ENCODE measurements at places on chromosomes 4 and X.

GRCh38 chrX:9464435-9465371 lies at the start of gene TBL1X:
Gene TBL1X (plus strand): TSS chrX:9465058. CDS start chrX:9653587, 188,529 bp downstream.
- DNase-seq, result peak; percentile 63

DNA sequence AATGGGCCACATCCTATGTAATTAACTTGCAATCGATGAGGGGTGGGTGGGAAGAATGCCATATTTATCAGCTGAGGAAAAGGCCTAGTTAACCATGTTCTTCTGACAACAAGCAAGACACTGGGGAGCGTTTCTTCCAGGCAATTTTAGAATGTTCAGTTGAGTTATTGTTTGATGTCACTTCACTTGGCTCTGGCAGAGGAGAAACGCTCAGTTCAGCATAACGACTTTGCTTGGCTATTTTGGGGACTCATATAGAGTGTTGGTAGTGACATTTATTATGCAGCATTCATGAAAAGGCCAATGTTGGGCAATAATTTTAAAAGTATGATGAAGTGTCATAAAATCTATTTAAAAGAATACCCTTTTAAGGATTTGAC lies 648 bp downstream of the SYNPO2 start:
- peak; percentile 10 for DNase-seq

GRCh38 chr4:123393721-123394120 lies 2.9 kb upstream of the SPRY1 start:
- DNase-seq, result no peak

GRCh38 chr4:185265942-185266341 lies 56.5 kb downstream of the SNX25 start:
- DNase-seq, result peak; percentile 36

DNA sequence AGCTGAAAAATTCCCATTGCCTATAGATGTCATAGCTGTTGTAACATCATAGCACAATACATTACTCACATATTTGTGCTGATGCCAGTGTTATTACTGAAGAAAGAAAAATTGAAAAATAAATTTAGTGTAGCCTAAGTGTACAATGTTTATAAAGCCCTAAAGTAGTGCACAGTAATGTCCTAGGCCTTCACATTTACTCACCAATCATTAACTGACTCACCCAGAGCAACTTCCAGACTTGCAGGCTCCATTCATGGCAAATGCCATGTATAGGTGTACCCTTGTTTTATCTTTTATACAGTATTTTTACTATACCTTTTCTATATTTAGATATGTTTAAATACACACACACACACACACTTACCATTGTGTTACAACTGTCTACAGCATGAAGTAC lies 265.4 kb upstream of the MAGEB18 start:
- no peak for DNase-seq

DNA sequence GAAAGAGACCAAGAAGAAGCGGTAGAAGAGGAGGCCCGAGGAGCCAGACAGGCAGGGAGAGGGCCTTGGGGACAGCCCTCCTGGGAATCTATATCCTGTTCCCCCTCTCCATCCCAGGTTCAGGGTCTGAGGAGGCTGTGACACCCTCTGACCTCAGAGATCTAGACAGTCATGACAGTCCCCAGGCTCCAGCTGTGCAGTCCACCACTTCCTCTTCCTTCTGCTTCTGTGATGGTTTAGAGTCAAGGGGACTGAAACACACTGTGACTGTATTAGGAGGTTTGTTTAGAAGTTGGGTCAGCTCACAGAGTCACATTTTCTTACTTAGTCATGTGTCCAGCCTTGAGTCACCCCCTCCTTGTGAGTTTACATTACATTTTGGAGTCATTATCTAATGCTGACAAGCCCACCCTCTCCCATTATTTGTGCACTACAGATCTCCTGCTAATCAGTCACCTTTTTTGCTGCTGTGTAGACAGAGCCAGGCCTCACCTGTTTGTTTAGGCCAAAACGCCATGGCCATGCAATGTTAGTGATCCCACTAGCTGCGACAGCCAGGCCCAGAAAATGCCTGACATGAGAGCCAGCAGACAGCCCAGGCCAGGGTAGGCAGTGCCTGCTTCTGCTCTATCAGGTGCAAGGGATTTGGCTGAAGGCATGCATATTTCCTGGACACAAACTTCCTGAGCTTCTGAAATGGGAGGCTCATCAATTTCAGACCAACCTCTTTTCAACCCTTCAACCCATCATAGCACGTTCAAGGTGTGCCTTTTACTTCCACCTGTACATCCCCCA lies 26.0 kb downstream of the MANBA start:
- peak; percentile 53 for DNase-seq

DNA sequence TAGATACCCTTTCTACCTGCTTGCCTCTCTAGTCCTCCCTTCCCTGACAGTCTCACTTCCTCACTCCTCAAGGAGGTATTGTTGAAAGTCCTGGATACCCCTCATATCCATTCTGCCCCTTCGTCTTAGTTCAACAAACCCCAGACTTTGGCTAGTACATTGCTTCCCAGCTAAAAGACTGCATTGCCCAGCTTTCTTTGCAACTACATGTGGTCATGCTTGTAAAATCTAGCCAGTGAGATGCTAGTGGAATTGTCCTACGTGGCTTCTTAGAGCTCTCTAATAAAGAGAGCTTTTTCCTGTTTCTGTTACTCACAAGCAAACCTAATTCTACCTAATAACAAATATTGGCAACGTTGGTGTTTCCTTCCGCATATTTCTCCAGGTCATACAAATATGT lies 237.9 kb upstream of the PSAPL1 start:
- DNase-seq, result no peak

Data from GM23248 (cell line).